CD4-positive, alpha-beta memory T cell (primary cell): ENCODE measurements at places on chromosomes 2 and 18. TPM values are rescaled to one million over a fixed set of nuclear protein-coding genes. Genes with fewer than 3 reads are reported as not detected.

DNA sequence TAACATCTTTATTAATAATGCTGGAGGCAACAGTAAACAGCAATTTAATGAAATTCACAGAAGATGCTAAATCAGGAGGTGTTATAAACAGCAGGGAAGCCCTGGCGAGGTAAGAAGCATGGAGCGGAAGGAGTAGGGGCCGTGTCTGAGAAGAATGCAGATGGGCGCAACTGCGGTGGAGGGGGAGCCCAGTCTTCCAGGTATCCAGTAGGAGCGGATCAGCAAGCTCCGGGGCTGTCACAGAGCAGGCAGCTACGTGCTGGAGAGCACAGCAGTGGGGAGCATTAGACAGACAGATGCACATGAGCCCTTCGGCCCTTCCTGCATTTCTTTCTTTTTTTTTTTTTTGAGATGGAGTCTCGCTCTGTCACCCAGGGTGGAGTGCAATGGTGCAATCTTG, 82.3 kb downstream of the SH3RF3 start:
- no peak for DNase-seq

DNA sequence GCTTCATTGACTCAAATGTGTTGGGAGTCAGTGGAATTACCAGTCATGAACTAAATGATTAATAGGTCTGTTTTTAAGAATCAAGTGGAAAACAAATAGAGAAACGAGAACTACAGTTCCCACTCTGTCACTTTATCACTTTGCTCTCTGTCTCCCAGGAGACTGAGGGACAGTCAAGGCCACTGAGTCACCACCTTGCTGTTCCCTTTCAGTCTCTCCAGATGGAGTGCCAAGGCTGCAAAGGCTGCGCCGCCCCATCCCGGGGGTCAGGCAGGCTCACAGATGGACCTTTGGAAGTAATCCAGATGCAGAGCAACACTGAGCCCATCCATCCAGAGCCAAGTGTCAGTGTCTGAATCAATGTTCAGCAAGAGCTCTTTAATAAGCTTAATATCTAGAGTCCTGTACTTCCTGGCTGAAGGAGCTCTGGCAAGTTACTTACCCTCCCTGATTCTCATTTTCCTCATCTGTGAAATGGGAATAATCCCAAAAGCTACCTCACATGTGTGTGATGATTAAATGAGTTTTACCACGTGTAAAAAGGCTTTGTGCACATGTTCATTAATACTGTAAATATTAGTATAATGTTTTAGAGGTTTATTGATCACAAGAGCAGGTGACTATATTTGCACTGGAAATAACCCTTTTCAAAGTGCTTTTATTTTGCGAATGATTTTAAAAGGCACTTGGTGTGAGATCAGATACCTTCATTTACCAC, 43.0 kb upstream of the EFEMP1 start:
- no peak for DNase-seq

DNA sequence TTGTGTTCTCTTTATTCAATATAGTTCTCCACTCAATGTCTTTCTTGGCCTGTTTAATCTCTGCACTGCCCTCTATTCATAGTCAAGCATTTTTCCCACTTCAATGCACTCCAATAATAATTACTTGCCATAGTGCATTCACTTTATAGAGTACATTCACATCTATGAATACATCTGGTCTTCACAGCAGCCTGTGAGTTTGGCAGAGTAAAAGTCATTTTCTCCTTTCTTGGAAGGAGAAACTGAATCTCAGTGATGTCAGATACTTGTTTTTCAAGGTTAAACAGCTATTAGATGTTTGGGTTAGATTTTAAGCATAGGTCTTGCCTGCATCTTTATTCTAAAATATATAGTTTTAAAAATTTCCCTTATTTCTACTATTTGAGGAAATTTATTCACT, 373.2 kb downstream of the TRIB2 start:
- DNase-seq: no peak

Gene CNDP1
- not detected for total RNA-seq

Gene ASPRV1
- 2.3 TPM for total RNA-seq
